Hippocampal formation (tissue), 2 donors: ENCODE measurements at places on chromosomes 7 and 10.

GRCh38 chr7:150335108-150335773 lies 6.2 kb downstream of the RARRES2 start:
- DNase-seq, result no peak

DNA sequence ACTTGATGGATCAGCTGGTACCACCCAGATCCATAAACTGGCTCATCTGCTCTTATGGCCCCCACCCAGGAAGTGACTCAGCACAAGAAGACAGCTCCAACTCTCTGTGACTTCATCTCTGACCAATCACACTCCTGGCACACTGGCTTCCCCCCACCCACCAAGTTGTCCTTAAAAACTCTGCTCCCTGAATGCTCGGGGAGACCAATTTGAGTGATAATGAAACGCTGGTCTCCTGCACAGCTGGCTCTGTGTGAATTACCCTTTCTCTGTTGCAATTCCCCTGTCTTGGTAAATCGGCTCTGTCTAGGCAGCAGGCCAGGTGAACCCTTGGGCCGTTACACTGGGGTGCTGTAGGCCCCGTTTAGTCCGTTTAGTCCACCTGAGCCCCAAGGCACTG lies 23.4 kb upstream of the BNIP3 start:
- no peak for DNase-seq

DNA sequence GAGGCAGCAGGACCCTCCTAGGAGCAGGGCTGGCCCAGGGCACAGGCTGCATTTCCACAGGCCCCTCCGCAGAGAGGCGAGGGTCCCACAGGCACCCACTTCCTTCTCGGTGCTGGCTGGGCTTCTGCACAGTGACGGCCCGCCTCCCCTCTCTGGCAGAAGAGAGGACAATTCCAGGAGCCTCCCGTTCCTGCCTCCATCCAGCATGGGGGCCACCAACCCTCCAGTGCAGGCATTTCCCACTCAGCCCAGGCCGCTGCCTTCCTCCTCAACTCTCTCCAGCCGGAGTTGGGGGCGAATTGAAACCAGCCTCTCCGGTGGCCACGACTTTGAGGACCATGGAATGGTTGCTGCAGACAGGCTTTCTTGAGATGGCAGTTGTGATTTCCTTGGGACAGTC lies 125.0 kb upstream of the PPP2R2D start:
- no peak for DNase-seq

DNA sequence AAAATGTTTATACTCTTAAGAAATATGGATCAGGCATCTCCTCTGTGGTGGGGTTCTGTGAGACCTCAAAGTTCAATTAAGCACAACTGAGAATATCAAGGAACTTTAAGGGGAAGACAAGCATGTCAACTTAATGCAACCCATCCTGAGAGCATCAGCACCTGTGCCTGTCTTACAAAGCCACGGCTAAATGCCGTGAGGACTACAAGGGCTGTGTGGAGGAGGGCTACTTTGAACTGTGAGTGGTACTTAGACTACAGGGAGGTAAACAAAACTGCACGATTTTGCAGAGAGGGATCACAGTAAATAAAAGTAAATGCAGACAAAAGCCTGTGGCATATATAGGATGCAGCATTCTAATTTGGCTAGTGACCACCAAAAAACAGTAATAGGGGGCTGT lies 139.1 kb downstream of the ATE1 start:
- no peak for DNase-seq

GRCh38 chr7:72447465-72448204 lies 35.5 kb upstream of the CALN1 start:
- DNase-seq, result no peak

- DNase-seq, result no peak
Observed at GRCh38 chr10:74855027-74855426, 28.6 kb downstream of the KAT6B start.

DNA sequence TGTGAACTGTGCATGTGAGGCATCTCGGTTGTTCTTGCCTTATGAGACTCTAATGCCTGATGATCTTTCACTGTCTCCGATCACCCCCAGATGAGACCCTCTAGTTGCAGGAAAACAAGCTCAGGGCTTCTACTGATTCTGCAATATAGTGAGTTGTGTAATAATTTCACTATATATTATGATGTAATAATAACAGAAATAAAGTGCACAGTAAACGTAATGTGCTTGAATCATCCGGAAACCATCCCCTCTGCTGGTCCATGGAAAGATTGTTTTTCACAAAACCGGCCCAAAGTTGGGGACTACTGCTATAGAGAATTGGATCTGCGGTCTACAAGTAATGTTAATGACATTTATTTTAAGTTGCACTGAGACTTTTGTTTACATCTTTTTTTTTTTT lies 126.7 kb downstream of the TPST1 start:
- no peak for DNase-seq

DNA sequence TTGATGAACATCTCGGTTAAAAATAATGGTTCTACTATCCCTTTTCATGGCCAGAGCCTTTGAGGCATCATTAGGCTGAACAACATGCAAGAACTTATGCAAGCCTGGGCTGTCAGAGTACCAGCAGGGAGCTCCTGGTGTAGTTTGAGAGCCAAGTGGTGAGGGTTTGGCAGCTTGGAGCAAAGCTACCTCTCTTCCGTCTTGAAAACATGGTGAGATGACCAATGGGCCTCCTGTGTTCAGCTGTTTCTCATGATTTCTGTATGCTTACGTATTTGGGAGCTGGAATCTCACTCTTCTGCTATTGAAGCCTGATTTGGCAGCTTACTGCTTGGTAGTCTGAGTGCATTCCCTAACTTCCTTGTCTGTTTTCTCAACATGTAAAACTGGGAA lies 150.4 kb downstream of the CXCL12 start:
- DNase-seq, result no peak

DNA sequence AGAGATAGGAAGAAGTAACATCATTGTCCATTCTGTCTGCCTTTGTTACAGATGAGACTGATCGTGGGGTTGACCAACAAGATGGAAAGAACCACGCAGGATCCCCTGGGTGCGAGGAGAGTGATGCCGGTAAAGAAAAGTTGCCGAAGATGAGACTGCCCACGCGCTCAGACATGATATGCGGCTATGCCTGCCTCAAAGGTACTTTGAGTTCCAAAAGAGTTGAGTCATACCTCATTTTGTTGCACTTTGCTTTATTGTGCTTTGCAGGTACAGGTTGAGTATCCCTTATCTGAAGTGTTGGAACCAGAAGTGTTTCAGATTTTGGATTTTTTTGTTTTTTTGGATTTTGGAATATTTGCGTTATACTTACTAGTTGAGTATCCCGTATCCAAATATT lies 12.2 kb upstream of the CLCN1 start:
- DNase-seq, result no peak

DNA sequence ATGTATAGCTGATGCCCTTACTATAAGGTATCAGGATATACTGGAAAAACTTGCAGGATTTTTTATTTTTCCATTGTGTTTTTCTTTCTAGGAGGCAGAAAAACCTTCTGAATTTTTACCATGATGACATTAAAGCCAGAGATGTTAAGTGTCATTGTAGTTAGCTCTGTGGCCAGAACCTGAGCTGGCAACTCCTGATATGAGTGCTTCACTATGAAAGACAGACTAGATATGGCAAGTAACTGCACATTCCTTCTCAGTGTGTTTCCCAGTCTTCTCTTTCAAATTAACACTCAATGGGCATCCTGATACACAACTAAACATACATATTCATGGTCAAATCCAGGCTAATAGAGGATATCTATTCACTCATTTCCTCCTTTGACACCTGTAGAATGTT lies 166.2 kb downstream of the CTTNBP2 start:
- DNase-seq, result no peak

DNA sequence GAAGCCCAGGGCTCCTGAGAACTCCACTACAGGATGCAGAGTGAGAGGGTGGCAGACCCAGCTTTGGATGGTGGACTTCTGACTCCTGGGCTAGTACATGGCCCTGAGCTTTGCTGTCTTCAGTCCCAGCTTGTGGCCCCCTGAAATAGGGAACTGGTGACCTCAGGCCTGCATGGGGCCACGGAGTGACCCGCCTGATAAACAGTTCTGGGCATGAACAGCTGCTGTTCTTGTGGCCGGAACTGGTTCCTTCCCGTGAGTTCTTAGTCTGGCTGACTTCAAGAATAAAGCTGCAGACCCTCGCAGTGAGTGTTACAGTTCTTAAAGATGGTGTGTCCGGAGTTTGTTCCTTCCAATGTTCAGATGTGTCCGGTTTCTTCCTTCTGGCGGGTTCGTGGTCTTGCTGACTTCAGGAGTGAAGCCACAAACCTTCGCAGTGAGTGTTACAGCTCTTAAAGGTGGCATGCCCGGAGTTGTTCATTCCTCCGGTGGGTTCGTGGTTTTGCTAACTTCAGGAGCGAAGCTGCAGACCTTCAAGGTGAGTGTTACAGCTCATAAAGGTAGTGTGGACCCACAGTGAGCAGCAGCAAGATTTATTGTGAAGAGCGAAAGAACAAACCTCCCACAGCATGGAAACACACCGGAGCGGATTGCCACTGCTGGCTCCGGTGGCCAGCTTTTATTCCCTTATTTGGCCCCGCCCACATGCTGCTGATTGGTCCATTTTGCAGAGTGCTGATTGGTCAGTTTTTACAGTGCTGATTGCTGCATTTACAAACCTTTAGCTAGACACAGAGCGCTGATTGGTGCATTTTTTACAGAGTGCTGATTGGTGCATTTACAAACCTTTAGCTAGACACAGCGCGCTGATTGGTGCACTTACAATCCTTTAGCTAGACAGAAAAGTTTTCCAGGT lies 268.0 kb downstream of the ZEB1 start:
- peak; percentile 54 for DNase-seq

DNA sequence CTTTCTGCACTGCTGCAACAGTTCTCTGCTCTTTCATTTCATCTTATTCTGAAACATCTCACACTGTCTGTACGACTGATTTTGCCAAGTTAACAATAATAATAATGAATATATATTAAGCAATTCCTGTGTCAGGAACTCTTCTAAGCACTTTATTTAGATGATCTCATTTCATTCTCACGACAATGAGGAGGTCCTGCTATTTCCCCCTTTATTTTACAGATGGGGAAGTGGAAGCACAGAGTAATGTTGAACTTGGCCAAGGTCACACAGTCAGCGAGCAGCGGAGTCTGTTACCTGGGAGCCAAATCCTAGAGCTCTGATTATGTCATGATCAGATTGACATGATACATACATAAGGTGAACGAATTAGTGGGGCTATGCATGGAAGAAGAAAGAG lies 5.8 kb downstream of the MRC1 start:
- DNase-seq, result no peak

DNA sequence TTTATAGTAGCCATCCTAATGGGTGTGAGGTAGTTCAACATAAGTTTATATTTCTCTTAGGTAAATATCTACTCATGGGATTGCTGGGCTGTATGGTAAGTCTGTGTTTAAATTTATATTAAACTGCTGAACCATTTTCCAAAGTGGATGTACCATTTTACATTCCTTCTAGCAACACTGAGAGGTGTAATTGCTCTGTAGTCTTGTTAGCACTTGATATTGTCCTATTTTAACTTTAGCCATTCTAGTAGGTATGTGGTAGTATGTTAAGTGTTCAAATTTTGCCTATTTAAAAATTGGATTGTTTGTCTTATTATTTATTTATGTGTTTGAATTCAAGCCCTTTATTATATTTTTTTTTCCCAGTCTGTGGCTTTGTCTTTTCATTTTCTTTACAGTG lies 2.6 kb upstream of the HPS1 start:
- DNase-seq, result no peak

DNA sequence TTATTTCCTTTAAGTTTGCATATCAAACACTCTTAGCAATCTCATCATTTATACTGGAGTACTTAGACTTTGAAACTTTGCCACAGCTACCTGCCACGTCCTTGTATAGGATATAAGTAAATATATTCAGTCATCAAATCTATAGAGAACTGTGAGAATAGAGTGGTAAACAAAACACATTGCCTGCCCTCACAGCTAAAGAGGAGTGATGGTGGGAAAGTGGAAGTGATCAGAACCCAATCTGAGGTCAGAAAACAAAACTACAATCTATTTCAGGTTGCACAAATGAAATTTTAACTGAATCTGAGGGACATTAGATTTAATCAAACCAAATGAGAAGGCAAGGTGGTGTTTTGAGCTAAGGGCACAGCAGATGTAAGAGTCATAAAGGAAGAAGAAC lies 74.8 kb downstream of the ZEB1 start:
- no peak for DNase-seq

DNA sequence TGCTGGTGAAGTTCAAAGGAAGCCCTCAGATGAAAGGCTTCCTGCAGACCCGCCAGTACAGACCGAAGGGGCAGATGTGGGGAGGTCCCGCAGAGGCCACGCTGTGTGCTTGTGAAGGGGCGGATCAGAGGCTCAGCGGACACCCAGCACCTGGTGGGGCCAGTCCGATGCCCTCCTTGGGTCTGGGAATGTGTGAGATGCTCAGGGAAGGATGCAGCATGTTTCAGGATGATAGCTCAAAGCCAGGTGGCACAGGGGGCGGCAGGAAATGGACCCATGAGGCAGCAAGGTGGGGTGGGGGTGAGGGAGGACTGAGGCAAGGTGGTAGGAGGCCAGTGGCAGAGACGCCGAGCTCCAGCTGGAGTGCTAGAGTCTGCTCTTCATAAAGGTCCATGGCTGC lies 27.9 kb upstream of the HSPA12A start:
- DNase-seq, result no peak

DNA sequence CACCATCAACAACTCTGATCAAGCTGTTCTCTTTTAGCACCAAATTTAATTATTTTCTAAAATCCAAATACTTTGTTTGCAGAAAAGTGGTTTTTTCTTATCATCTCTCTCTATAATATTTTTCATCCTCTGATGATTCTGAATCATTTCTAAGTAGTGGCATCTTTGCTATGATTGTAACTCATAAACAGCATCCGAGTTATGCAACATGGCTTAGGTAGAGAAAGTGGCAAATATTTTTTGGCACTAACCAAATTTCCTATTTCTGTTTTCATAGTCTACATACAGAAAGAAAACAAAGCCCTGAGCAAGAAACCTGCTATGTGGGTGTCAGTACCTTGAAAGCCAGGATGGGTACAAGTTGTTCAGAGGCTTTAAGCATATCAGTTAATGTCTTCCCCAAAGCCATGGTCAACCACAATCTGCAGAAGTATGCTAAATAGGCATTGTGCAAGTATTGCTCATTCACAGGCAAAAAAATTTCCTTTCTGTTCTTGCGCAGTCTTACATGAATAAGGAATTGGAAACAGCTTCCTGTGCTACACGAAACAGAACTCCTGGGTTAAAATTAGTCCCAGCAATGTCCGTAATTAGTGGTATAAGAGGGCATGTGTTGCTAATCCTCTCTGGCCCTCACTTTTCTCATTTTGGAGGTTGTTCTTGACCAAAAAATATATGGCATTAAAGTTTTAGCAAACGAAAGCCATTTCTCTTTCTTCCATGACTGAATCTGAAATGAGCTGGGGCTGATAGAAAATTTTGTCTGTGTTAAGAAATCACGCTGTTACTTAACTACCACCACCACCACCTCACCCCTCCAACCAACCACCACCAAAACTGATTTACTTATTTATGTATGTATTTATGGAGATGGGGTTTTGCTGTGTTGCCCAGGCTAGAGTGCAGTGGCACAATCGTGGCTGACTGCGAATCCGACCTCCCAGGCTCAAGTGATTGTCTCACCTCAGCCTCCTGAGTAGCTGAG lies 325.6 kb upstream of the MAGI2 start:
- peak; percentile 10 for DNase-seq
